ENCODE measurements at places on chromosomes 13 and 19.

DNA sequence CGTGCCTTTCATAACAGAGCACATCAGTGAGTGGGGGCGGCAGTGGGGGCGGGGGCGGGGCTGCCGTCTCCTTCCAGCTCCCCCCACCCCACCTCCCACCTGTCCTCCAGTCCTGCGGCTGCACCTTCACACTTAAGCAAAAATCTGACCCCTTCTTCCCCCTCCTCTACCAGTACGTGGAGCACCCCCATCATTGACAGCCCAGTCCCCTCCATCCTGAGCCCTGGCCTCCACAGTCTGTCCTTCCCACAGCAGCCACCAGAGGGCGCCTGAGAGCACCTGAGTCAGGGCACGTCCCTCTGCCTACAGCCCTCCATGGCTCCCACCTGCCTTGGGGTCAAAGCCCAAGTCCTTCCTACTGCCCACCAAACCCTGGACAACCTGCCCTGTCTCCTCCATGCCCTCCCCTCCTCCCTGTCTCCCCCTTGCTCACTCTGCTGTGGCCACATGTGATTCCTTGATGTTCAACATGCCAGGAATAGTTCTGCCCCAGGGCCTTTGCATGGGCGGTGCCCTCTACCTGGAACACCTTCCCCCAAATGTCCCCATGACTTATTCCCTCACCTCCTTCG, 4.0 kb downstream of the EBI3 start:
- no peak for DNase-seq

DNA sequence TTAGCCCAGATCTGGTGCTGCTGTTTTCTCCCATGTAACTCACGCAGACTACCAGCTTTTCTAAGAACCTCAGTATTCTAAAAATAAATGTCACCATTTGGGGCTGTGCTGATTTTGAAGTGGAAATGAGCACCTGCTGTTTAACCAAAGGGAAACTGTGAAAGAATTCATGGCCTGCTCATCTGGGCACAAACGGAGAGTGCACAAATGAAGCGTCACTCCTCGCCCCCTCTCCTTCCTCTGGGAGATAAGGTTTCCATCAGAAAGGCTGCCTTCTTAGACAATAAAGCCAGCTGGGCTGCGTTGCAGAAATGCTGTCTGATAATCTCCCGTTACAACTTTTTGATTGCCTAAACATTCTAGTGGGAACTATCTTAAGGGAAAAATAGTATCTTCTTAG, 73.7 kb upstream of the SLC15A1 start:
- DNase-seq: no peak

GRCh38 chr19:30046522-30046921, 104.5 kb downstream of the URI1 start:
- DNase-seq: peak; percentile 33

GRCh38 chr13:91714855-91715254, 316.4 kb downstream of the GPC5 start:
- DNase-seq: no peak

DNA sequence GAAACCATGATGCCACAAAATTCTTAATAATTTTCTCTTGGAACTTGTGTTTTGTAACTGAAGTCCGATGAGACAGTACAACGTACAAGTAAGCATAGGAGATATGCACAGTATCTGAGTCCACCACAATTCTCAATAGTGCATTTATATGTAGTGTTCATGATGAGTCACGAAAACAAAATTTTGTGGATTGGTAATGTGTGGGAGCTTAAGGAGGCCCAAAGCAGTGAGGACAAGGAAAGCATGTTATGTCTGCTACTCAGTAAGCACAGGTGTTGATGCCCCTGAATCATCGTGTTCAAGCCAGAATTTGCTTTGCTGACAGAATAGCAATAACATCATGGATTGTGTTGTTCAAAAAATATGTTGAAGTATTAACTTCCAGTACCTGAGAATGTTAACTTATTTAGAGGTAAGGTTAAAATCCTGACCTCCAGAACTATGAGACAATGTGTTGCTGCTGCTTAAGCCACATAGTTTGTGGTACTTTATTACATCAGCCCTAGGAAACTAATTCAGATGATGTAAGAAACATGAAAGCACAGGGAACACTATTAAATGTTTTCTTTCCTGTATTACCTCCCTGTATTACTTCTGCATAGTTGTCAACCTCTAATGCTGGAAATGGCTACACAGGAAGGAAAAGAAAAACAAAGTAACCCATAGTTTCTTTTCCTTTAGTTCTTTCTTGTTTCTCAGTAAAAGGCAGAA, 201.3 kb downstream of the SLITRK6 start:
- DNase-seq: no peak

DNA sequence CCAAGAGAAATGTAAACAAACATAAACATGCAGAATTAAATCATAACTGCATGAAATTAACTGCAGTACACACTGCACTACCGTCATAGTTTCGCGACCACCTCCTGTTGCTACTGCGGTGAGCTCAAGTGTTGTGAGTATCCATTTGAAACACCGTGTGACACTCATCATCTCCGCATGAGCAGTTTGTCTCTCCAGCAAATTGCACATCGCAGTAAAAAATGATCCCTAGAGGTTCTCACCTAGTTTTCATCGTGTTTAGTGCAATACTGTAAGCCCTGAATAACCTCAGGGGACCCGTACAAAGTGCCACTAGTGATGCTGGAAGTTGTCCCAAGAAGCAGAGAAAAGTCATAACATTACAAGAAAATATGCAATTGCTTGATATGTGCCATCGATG, 147.7 kb downstream of the DPF1 start:
- no peak for DNase-seq

- no peak for DNase-seq
Observed at GRCh38 chr19:23099966-23100365, 16.9 kb upstream of the ZNF730 start.

All from GM12878 (cell line).